ENCODE measurements at places on chromosomes 16 and 17.

- DNase-seq: peak; percentile 43
Observed at GRCh38 chr16:17205279-17206211, 265.2 kb downstream of the XYLT1 start.

DNA sequence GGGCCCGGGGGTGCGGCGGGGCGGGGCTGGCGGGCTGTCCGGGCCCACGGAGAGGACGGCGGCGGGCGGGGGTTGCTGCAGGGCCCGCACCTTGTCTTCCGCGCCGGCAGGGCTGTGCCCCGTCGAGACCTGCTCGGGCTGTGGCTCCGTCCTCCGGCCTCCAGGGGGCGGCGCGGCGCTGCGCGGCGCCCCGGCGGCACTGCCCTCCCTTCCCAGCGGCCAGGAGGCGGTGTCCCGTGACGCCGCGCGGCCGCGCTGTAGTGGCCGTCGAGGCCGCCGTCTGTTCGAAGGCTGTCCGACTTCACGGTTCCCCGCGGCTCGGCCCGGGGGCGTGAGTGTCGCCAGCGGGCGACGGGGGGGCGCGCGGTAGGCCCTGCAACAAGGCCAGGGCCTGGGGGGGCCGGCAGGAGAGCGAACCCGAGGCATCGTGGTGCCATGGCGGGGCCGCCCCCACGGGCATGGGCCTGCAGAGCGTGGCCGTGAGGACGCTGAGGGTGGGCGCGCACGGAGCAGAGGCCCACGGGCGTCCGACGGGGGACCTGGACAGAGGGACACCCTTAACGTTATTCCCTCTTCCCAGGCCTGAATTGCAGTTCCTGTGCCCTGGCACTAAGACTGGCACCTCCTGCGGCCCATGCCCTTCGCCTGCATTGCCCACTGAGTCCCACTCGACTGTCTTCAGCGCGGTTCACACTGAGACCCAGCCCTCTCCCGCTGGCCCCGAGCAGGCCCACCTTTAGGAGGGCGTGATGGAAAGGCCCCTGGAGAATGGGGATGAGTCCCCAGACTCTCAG is at the start of gene PLEKHG4:
PLEKHG4 (plus strand) TSS at position 237 of the 794 bp plus-strand sequence; CDS start at position 750, 513 bp downstream.
- DNase-seq: peak; percentile 63

DNA sequence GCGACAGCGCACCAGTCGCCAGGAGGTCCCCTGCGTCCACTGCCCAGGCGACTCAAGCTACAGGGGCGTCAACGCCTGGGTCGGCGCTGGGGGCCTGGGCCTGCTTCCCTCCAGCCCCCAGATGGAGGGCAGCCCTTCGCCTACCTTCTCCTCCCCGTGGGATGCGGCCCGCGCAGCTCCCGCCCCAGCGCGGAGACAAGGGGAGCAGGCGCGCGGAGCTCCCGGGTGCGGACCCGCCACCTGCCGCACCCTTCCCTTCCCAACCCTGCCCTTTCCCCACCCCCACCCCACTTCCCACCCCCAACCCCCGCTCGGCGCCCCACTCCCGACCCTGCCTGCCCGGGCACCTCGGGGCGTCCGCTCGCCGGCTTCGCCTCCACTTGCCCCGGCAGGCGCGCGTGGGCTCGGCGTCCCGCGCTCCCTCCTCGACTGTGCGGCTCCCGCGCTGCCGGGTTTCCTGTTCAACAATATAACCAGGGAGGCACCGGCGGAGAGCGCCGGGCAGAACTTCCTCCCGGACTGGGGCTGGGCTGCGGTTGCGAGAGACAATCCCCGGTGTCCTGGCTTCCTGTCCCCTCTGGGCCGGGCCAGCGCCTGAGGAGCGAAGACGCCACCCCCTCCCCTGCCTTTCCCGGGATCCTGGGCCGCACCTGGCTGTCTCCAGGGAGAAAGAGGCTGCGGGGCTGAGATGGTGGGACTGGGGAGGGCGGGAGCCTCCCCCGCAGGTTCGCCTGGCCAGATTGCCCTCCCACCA is at the start of gene ARHGAP27:
ARHGAP27 (minus strand) TSS at position 466 of the 754 bp plus-strand sequence. CDS start 2,591 bp downstream, outside the sequence.
- no peak for DNase-seq

GRCh38 chr16:4261557-4262172 is 11.2 kb downstream of the TFAP4 start:
- no peak for DNase-seq

- no peak for DNase-seq
Observed at GRCh38 chr16:14337303-14338191, 266.4 kb downstream of the MRTFB start.

- no peak for DNase-seq
Observed at GRCh38 chr16:75260851-75261589, 9.6 kb upstream of the BCAR1 start.

DNA sequence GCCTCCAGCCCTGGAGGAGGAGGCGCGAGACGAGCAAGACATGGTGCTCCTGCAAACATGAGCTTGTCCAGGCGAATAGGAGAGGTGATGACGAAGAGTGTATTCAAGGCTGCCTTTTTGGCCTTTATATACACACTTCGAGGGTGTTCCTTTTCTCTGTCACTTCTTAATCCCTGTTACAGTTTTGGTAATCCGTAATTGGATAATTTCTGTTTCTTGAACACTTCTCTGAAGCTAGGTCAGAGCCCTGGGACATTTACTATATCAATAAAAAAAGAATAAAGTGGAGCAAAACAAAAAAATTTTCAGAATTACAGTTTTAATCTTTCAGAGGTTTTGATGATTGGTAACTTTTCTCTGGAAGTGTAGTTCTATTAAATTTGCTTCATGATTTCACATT is at the start of gene KRT24:
KRT24 (minus strand) TSS at position 101 of the 400 bp plus-strand sequence; CDS start at position 42, 59 bp downstream.
- DNase-seq: no peak

DNA sequence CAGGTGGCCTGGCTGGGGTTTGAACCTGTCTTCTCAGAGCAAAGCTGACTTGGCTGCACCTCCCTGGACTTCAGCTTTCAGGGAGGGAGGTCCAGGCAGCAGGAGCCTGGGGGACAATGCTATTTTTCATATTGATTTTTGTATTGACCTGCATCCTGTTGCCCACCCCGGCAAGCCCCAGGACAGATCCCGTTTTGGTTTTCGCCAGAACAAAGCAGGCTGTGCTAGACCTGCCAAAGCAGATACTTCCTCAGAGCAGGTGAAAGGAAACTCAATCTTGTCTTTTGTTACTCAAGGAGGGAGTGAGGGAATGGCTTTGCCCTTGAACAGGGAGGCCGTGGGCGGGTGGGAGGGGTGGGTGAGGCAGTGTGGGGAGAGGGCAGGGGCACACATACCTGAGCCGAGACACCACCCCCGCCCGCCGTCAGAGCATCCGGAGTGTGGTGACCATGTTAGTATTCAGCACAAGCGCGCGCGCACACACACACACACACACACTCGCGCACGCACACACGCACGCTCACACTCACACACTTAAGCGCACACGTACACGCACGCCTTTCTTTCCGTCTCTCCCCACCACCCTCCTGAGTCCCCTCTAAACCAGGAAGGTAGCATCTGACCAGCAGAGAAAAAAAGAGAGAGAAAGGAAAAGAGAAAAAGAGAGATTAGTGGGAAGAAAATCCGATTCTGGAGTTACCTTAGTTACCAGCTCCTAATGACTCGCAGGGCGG is 59.5 kb downstream of the RAI1 start:
- DNase-seq: no peak

- no peak for DNase-seq
Observed at GRCh38 chr16:28876019-28876659, 2.1 kb upstream of the ATP2A1 start.

DNA sequence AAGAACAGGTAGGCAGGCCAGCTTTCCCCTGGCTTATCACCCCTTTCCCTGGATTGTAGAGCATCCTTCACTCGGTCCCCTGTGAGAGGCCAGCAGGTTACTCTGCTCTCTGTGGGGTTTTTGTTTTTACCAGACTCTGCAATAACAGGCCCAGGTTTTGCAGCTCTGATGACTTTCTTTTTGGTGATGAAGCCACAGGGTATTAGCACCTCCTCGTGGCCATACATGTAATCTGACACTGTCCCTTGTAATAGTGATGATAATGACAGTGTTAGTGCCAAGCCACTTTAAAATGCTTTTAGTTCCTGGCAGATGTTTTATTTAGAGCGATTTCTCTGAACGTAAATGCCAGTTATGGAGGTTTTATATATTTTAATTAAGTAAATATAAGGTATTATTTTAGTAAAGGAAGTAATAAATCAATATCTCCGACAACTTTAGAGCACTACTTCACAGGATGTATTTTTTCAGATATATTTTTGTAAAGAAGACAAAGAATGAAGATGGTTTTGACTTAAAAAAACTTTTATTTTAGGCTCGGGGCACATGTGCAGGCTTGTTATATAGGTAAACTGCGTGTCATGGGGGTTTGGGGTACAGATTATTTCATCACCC is 38.0 kb upstream of the CPHXL start:
- peak; percentile 67 for DNase-seq

DNA sequence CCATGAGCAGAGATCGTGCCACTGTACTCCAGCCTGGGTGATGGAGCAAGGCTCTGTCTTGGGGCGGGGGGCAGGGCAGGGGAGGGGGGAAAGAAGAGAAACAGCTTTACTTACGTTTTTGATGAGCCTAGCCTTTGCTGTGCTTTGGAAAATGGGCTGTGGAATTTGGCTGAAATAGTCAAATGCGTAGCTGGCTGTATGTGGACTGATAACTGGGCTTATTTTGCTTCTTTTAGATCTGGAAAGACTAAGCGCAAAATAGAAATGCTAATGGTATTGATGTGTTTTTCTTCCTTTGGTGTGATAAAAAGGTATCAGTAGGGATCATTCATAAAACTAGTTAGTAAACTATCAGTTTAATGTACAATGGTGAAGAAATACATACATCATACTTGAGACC is 346.4 kb downstream of the WWOX start:
- no peak for DNase-seq

DNA sequence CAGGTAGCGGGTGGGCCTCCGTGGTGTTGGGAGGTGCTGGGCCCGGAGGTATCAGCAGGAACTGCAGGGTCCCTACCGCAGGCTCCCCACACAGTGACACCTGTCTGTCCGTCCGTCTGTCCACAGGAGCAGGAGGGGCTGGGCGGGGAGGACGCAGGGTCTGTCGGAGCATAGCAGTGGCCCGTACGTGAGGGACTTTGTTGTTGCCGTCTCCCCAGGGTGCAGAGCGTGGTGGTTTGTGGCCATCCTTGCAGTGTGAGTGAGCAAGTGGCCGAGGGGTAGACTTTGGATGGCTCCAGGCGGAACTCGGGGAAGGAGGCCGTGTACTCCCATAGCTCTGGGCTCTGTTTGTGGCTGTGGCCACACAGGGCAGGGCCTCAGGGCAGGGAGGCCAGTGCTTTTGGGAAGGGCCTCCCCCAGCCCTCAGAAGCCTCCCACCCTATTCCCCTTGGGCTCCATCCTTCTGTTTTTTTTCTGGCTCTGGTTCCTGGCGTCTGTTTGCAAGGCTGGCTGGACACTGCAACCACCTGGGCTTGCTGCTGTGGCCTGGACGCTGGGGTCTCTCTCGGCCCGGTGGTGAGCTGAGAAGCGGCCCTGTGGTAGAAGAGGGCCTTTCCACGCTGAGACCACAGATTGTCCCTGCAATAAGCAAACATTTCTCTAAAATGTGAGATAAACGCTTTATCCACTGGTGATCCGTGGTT is 41.0 kb upstream of the ZNF750 start:
- DNase-seq: no peak

DNA sequence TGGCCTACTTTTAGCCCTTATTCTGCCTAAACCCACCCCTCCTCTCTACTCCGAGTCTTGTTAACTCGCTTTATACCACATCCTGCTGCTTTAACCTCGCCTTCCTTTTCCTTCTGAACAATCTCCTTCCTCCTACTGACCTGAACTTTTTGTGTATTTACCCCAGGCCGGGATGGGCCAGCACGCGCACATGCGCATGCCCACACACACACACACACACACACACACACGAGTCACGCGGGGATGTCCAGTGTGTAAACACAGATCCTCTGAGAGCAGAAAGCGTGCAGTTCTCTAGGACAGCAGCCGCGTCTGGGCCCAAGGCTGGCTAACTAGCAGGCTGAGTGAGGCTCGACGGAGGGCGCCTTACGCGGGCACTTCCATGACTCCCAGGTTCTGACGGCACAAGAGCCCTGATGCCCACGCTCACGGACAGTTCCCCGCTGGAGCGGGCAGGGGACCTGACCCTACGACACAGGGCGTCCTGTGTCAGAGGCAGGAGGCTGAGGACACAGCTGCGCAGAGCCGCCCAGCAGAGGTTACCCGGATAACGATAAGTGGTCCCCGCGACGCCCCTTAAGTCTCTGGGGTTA is 610 bp downstream of the PIK3R5 start:
- DNase-seq: no peak

DNA sequence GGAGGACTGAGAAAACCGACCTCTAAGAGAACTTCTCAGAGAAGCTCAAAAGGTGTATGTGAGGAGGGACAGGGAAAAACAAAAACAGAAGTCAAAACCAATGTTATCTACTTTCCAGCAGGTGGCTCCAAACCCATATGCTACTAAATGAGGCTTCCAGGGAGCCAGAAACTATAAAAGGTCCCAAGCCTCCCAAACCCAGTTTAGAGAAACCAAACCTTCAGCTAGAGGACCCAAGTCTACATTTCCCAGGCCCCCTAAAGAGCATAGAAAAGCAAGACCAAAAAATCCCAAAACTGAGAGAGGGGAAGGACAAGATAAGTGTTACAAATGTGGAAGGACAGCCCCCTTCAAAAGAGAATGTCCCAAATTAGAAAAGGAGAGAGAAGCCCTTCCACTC is 3.7 kb downstream of the HPR start:
- peak; percentile 27 for DNase-seq

DNA sequence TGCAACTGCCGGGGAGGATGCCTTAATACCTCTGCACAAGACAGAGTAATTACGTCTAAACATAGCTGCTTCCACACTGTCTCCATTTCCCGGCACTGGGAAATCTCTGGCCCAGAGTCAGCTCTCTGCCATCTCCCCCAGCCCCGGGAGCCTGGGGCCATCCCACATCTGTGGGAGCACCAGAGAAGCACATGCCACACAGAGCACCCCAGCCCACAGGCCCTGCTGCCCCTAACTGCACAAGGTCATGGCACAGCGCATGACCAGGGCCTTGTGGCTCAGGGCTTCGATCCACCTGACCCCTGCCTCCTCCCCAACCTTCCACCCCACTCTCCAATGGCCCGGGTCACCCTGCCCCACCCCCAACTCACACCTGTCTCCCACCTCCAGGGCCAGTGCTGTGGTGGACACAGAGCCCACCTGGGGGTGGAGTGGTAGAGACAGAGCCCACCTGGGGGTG is 36.6 kb upstream of the RBFOX3 start:
- DNase-seq: no peak

DNA sequence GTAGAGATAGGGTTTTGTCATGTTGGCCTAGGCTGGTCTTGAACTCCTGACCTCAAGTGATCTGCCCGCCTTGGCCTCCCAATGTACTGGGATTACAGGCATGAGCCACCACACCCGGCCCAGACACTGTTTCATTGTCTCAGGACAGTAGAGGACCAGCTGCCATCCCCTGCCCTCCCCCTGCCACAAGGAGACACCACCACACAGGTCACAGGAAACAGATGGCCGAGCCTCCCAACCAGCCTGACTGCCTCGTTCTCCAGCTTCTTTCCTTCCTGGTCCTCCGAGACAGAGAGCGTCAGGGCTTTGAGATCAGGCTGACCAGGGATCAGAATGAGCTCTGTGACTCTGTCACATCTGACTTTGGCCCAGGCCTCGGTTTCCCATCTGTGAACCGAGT is 20.8 kb upstream of the RNPS1 start:
- no peak for DNase-seq
